A673 (cell line): ENCODE measurements at places on chromosomes 12 and 14.

- DNase-seq: peak; percentile 11
These were observed 989 bp upstream of the DRAM1 start for GRCh38 chr12:101876322-101876860.

DNA sequence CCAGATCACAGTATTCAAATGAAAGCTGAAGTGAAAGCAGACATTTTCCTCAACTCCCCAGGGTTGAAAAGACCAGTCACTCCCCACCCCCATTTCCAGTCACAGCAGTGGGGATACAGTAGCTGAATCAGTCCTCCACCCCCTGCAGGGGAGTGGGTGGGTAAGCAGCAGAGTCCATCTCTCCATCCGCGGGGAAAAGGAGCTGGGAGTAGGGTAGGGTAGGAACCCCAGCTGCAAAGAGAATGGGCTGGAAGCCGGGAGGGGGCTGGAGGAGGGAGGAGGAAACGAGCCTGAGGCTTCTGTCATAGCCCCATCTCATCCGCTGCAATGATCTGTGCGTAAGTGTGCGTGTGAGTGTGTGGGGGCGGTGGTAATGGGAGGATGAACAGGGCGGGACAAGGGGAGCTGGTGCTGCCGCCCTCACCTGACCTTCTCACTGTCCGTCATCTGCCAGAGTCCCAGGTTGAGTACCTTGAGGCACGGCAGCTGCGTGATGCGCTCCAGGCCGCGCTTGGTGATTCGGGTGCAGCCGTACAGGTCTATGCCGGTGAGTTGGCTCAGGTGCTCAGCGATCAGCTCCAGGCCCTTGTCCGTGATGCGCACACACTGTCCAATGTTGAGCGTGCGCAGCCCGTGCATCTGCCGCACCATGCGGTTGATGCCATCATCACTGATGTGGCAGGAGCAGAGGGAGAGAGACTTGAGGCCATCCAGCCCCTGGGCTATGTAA is 1.8 kb downstream of the FBXL14 start:
- DNase-seq: peak; percentile 83

GRCh38 chr12:83665634-83666218 is 979.0 kb downstream of the TMTC2 start:
- no peak for DNase-seq

DNA sequence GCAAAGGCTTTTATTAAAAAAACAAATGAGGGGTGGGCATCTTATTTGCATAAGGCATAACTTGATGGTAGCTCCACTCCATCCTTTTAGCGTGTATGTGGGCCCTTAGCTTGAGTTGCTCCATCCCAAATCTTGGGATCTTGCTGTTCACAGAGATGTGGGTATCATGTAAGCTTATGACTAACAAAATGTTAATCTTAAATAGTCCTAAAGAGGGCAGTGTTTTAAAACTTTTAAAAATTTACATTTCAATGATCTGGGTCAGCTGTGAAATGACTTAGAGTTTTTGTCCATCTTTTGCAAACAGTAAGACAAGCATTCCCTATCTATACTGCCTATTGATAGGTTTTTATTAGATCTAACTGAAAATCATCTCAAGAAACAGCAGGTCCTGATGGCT is 86.0 kb downstream of the SLCO1A2 start:
- peak; percentile 19 for DNase-seq

DNA sequence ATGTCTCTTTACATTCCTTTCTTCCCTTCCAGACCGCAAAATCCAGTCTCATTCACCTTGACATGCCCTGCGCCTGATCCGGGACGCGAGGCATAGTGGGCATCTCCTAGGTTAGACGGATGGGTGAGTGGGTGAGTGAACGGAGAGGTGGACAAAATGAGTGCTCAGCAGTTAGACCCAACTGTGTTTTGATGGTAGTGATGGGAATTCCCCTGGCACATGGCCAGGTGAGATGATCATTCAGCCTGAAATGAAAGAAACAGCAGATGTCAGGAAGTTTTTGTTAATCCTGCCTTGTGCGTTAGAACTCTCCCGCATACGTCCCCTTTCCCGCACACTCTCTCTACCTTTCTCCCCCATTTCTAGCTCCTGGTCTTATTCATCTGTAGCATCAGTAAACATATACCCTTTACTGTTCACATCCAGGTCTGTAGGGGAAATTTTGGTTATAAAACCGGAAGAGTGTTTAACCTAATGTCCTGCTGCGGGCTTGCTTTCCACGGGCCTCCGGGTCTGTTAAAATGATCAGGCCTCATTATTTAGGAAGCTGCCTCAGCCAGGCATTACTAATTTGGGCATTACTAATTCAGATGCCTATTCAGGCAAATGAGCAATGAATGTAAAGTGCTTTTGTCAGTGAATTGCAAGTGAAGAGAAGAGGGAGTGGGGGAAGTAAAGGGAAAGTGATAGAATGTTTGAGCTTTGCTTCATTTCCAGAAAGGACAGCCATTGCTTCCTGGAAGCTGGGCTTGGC is 172.8 kb downstream of the ETV6 start:
- DNase-seq: peak; percentile 87

- DNase-seq: no peak
These were observed 16.9 kb downstream of the FZD10 start for GRCh38 chr12:130179191-130179590.

GRCh38 chr14:100738269-100738691 is 11.6 kb downstream of the DLK1 start:
- DNase-seq: no peak

DNA sequence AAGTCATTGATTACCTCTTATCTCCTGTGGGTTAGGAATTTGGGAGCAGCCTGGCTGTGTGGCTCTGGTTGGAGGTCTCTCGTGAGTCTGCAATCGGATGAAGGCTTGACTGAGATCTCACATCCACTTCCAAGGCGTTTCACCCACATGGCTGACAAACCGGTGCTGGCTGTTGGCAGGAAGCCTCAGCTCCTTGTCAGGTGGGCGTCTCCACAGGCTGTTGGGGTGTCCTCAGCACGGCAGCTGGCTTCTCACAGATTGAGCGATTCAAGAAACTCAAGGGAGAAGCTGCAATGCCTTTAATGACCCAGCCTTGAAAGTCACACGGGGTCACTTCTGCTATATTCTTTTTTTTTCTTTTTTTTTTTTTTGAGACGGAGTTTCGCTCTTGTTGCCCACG is 28.6 kb upstream of the CORO1C start:
- DNase-seq: no peak

- DNase-seq: peak; percentile 66
These were observed 210.9 kb downstream of the MED13L start for GRCh38 chr12:116066381-116067230.

GRCh38 chr12:92186038-92186470 is 40.4 kb upstream of the BTG1 start:
- no peak for DNase-seq

DNA sequence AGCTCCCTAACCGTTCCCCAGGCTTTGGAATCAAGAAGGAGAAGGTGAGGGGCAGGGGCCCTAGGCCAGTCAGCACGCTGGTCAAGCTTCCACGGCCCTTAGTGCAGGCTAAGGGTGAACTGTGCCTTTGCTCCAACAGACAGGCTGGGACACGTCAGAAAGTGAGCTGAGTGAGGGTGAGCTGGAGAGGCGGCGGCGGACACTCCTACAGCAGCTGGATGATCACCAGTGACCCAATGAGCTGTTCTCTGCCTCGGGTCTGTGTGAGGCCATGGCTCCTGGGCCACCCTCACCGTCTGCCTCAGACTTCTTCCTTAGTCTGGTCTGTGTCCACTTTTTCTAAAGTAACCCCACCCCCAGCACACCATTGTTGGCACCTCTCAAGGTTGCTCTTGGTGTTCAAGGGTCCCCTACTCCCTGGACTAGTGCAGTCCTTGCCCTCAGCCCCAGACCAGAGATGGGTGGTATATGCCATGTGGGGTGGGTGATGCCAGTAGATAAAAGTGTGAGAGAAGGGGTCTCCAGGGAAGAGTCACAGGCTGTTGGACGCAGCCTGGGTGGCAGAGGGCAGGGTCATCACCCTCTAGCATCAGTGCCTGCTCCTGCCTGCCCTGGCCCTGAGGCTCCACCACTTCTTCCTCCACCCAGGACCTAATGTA is 20.7 kb downstream of the PRPF40B start:
- DNase-seq: no peak

DNA sequence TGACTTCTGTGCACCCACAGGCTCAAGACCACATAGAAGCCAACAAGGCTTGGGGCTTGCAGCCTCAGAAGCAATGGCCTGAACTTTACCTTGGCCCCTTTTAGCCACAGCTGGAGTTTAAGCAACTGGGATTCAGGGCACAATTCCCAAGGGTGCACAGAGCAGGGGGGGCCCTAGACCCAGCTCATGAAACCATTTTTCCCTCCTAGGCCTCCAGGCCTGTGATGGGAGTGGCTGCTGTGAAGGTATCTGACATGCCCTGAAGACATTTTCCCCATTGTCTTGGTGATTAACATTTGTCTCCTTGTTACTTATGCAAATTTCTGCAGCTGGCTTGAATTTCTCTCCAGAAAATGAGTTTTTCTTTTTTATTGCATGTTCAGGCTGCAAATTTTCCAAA is 21.9 kb downstream of the GABARAPL1 start:
- DNase-seq: no peak

DNA sequence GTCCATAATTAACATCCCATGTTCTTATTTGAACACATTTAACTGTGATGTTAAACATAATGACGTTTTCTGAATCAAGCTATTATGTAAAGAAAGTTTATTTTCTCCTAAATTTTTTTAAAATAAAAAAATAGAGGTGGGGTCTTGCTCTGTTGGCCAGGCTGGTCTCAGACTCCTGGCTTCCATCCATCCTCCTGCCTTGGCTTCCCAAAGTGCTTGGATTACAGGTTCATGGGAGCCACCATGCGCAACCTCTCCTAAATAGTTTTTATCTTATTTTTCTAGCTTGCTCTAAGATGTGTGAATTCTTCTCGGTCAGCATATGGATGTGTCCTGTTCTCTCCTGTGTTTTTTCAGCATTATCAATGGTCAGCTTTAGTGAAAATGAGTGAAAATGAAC is 3.2 kb downstream of the RAD9B start:
- DNase-seq: no peak

GRCh38 chr12:99133401-99133800 is 488.3 kb downstream of the APAF1 start:
- no peak for DNase-seq

- DNase-seq: peak; percentile 70
These were observed 1.7 kb downstream of the AJUBA start for GRCh38 chr14:22980672-22981089.

GRCh38 chr12:105218434-105218833 is 17.5 kb downstream of the APPL2 start:
- DNase-seq: no peak

DNA sequence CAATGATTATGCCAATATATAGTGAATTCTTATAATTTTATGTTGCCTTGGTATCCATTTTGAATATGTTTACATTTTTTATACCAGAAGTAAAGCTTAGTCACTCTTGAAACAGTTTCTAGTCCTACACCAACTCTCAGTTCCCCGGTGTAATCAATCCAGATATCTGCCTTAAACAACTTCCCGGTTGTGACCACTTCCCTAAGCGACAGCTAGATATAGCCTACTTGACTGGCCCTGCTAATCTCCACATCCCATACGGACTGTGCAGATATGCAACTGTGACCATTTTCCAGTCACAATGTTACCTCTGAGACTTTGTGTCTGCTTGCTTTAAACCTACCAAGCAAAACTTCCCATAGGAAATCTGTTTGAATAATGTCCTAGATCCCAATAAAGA is 1551.5 kb upstream of the SEL1L start:
- DNase-seq: no peak

DNA sequence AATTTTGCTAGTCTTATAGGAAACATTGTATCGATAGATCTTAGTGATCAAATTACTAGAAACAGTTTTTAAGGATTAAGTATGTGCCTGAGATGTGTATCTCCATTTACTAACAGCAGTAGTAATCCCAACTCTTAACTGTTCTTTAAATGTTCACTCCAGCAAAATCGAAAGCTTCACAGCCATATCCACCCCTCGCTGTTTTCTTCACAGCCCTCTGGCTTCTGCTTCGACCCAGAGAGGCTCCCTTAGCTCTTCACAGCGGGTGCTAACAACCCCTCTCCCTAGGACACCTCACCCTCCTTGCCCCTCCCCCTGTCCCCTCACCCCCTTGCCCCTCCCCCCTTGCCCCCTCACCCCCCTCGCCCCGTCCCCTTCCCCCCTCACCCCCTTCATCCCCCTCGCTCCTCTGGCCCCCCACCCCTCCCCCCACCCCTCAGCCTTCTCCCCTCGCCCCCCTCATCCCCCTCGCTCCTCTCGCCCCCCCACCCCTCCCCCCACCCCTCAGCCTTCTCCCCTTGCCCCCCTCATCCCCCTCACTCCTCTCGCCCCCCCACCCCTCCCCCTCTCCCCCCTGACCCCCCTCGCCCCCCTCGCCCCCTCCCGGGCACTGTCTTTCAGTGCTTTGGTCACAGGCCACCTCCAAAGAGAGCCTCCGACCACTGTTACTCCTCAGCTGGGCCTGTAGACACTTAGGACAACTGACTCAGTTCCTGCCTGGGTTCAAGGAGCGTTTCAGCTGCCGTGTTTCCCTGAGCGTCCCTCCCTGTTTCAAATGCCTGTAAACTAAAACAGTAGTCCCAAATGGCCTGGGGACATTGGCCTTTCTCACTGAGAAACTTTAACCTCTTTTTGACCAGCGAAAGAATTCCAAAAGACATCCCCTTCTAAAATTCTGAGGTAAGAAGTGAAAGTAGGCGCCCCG is 46.0 kb upstream of the DYNC1H1 start:
- no peak for DNase-seq

DNA sequence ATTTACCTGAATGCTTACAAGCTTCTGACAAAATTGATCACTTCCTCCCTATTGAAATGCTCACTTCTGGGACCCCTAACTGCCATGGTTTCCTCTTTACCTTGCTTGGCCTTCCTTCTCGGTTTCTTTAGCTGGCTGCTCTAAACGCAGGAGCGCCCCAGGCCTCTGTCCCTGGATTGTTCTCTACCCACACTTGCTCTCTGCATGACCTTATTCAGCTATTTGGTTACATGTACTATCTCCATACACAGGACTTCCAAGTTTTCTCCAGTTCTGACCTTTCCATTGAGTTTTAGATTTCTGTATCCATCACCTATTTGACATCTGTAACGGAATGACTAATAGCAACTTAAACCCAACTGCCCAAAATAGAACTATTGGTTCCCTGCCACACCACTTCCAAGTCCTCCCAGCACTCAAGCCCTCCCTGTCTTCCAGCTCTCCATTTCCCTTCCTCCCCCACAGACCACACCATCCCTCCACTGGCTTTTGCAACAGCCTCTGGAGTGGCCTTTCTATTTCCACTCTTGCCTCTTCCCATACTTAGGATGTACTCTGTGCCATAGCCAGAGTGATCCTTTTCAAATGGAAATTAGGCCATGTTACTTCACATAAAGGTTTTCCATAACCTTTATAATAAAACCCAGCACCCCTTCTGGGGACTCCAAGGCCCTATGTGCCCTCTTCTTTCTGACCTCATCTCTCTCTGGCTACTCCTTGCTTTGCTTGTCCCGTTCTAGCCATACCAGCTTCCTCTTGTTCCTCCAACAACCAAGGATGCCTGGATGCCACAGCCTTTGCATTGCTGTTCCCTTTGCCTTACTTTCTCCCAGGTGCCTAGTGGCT is 202.2 kb downstream of the AEBP2 start:
- no peak for DNase-seq
